ENCODE measurements at places on chromosomes 11 and 22.

DNA sequence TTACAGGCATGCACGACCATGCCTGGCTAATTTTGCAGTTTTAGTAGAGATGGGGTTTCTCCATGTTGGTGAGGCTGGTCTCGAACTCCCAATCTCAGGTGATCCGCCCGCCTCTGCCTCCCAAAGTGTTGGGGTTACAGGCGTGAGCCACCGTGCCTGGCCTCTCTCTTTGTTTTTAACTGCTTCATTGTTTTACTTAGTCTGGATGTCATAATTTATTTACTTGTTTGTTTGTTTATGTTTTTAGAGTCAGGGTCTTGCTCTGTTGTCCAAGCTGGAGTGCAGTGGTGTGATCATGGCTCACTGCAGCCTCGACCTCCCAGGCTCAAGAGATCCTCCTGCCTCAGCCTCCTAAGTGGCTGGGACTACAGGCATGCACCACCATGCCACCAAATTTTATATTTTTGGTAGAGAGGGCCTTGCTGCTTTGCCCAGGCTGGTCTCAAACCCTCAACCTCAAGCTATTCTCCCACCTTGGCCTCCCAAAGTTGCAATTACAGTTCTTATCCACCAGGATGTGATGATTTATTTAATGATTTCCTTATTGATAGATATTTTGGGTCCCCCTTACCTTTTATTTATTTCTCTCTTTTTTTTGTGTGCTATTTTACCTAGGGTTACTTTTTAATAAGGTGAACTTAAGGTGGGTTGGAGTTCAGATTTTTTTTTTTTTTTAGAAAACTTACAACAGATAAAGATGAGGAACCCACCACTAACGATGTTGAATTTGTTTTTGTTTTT lies 52.6 kb upstream of the ADA2 start:
- DNase-seq, result no peak

DNA sequence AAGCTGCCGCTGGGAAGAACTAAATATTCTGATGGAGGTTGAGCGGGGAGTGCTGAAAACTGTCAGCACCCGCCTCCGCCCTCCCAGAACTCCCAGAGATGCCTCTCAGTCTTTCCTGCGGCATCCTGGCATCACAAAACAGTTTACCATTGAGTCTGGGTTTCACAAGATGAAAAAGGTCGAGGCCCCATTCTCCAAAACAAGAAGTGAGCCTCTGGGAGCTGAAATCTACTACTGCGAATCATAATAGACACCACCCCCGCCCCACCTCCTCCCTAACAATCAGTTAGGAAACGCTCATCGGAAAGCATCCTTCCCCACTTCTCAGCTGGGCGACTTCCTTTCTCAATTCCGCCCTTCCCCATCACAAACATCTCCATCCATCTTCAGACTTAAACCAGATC lies 1.0 kb downstream of the SUN2 start:
- no peak for DNase-seq

DNA sequence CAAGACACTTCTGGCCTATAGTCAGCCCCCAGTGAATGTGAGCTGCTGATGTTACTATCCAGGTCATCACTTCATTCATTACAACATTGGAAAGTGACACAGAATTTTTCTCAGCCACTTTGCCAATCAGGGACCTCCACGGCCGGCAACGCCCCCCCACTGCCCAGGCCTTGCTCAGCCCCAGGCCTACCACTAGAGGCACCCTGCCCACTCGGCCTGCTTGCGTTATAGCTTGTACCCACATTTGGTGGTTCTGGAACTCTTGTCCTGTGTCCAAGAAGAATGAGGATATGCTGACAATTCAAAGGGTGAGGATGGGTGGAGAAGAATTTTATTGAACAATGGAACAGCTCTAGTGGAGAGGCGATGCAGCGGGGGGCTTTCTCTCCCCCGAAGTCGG lies 96.2 kb downstream of the TSPAN18 start:
- no peak for DNase-seq

GRCh38 chr22:18008136-18008535 lies 16.2 kb downstream of the MICAL3 start:
- no peak for DNase-seq

GRCh38 chr22:49899530-49899929 lies 18.7 kb downstream of the ALG12 start:
- no peak for DNase-seq

Measured in iPS DF 6.9 (cell line).